ENCODE measurements at places on chromosomes 2 and 18.

GRCh38 chr2:196391149-196391479 is 219.7 kb upstream of the STK17B start:
- no peak for DNase-seq

GRCh38 chr2:185507719-185508118 is 230.9 kb upstream of the FSIP2 start:
- no peak for DNase-seq

GRCh38 chr2:196314780-196315179 is 143.4 kb upstream of the STK17B start:
- DNase-seq: no peak

DNA sequence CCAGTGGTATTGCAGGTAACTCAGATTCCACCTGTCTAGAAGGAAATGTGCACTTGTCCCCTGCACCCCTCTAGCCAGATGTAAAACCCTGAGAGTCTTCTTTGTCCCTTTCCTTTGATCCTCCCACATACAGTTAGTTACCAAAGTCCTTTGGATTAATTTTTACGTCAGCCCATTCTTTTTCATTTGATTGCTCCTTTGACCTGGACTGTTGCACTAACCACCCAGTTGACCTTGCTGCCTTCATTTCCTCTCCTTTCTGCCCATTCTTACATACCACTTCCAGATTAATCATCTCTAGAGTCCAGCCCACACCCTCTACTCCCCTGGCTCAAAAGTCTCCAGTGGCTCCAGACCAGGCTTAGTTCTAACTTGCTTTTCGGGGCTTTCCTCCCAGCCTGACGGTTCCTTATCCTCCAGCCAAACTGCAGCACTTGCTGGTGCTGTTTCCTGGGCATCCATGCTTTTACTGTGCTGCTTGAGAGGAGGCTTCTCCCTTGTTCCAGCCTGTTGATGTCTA is 99.3 kb downstream of the SPTBN1 start:
- no peak for DNase-seq

- no peak for DNase-seq
Observed at GRCh38 chr2:229485857-229486256, 214.8 kb upstream of the PID1 start.

DNA sequence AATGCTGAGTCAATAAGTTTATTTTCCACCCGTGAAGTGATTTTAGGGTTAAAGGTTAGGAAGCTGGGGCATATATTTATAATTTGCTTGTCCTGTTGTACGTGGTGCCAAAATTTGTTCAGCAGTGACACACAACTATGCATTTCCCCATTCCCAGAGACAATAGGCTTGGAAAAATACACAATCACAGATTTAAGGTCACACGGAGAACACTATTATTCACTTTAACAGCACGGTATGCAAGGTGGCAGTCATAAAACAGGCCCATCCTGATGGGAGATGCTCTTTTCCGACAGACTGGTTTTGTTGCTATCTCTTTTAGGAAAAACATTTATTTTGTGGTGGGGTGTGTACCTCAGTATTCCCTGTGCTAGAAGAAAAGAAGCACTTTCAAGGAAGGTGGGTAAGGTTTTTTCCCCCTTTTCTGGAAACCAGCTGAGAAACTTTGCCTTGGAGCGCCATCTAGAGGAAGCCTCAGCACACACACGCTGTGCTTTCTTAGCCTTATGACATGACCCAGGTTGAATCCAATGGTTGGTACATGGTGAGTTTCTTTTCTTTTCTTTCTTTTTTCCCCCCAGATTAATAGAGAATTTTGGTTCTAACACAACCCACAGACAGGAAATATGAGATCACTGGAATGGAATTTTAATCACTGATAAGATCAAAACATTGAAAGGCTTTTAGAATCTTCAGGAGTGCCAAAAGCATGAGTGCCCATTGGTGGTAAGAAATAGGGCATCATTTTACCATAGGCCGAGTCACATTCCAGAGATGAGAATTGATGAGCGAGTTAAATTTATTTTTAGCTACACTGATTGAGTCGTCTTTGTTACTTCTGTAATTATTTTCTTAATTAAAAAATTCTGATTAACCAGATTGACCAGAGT is 332.1 kb downstream of the AGPS start:
- peak; percentile 76 for DNase-seq

DNA sequence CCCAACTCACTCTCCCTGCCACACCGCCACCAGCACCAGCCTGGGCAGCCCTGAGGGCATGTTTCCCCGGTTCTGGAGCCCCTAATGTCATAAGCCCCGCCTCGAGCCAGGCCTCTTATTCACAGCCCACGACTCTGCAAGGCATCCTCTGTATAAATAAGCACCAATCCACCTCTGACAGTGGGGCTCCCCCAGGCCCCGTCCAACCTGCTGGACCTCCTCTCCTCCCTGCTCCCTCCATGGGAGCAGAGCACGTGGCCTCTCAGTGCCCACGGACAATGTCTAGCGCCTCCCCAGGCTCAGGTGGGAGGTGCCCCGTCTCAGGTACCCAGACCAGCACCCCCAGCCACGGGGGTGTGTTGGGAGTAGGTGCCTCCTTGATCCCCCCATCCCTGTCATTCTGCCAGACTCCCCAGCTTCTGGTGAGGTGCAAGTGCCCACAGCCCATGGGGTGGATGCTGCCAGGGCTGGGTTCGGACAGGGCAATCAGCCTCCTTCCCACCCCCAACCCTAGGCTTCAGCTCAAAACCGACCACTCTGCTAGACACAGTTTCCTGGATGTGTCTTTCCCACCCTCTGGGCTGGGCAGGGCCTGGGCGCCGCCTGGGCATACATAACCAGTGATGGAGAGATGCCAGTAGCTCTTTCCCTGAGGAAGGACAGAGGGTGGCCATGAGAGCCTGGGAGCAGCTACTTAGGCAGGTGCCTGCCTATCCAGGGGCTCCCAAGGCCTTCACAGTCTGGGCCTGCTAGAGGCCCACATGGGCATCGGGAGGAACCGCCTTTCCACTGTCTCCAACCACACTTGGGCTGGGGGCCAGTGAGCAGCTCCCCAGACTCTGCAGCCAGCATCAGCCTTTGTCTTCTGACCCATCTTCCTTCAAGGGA is 1.6 kb upstream of the ADRA2B start:
- no peak for DNase-seq

- DNase-seq: no peak
Observed at GRCh38 chr2:239053801-239054503, 206.1 kb downstream of the TWIST2 start.

- DNase-seq: no peak
Observed at GRCh38 chr2:175834477-175834876, 167.6 kb downstream of the LNPK start.

DNA sequence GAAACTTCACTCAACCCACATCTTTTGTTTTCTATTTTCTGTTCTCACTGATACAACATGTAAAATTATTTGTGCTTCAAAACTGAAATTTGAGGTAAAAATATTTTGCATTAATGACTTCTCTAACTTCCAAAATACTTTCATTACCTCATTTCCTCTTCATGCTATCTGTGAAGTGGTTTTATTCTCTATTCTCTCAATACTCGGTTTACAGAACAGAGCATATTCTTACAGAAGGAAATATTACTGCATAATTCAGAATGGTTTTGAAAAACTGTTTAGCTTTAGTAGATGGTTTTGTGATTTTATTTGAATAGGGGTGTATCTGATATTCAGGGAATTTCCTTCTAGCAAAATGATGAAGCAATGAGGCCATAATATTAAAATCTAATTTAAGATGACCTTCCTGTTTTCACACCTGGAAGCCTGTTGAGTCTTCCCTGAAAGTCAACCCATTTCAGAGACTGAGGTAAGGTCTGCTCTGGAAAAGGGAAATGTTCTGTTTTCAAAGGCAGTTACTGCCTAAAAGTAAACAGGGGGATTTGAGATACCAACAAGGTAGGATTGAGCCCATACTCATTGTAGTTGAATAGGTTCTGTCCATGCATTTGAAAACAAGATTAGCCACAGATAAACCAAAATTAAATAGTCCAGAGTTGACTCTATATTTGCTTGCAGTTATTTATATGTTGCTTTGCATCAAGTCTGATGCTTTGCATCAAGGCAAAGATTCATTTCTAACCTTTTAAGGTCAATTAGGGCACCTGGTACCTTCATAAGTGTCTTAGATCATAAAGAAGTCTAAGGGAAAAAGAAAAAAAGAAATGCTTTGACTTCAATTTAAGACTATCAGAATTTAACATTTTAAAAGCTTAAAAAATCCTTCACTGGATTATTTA is 50.8 kb upstream of the PEX13 start:
- no peak for DNase-seq

DNA sequence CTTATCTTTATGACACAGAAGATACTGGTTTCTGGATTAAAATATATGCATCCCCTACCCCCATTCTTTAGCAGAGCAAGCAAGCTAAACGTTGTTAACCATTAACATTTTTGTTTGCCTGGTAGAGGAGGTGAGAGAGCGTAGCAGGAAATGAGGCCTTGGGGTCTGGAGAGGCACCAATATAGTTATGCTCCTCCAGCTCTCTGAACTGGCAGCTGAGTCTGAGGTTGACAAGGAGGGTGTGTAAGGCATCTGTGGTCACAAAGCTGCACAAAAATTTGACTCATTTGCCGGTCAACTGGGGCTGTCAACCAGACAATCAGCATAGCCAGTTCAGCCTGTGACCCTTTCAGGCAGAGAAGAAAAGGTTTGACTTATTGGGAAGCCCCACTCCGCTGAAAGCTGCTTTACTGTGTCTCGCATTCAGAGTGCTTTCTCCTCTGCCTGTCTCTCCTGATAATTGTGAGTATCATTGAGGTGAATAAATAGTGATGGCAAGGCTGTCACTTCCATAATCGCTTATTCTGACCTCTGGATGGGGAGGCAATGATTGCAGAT is 647.5 kb upstream of the SETBP1 start:
- DNase-seq: no peak

- peak; percentile 64 for DNase-seq
Observed at GRCh38 chr18:3449512-3450011, 410 bp upstream of the TGIF1 start.

GRCh38 chr2:135664623-135665068 is 77.0 kb upstream of the UBXN4 start:
- DNase-seq: no peak

All from endothelial cell (in vitro differentiated cells).